AG08395 (cell line): ENCODE measurements at places on chromosomes 2 and 18.
A peak's percentile ranks its signal among the peaks of the same experiment; 100 is the strongest.

DNA sequence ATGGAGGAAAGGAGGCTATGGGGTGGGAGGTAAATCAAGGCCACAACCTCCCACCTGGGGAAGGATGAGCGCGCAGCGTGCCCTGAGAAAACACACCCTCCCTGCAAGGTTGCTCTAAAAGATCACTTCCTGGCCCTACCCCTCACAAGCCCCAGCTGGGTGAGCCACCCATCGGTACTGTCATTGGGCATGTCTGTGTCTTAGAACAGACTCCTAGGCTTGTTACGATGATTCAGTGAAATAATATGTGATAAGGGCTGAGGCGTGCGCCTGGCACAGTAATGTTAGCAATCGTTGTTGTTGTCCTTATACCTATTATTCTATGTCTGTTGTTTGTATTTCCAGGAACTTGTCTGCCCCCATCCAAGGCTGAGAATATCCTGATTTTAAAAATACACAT, 175.1 kb downstream of the ZFP36L2 start:
- no peak for DNase-seq

DNA sequence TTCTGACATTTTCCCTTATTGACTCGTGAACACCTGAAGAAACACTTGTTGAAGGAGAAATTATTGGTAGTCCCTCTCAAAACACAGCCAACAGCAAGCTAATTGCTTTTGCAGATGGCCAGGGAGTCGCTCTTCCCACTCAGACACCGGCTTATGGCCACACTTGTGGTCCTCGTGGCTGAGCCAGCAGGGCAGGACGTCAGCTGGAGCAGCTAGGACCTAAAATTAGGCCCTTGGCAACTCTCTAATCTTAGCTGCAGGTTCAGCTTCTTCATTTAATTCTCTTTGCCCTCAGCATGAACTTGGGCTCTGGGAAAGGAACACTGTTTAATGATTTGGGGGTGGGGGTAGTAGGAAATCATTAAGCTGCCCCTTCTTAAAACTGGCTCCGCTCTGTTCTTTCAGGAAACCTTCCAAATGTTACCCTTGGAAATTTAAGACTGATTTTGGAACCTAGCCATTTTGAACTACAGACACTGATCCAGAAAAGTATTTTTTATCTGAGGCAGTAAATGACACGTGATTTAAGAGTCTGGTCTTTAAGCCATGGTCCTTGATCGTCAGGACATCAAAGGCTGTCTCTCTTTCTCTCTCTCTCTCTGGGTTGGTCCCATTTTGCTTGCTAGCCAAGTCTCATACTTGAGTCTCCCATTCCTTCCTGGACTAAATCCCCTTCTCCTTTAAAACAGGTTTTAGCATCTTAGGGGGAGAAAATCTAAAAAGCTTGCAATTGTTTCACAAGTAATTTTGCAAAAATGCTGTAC, 77.5 kb downstream of the CDK15 start:
- DNase-seq: no peak

DNA sequence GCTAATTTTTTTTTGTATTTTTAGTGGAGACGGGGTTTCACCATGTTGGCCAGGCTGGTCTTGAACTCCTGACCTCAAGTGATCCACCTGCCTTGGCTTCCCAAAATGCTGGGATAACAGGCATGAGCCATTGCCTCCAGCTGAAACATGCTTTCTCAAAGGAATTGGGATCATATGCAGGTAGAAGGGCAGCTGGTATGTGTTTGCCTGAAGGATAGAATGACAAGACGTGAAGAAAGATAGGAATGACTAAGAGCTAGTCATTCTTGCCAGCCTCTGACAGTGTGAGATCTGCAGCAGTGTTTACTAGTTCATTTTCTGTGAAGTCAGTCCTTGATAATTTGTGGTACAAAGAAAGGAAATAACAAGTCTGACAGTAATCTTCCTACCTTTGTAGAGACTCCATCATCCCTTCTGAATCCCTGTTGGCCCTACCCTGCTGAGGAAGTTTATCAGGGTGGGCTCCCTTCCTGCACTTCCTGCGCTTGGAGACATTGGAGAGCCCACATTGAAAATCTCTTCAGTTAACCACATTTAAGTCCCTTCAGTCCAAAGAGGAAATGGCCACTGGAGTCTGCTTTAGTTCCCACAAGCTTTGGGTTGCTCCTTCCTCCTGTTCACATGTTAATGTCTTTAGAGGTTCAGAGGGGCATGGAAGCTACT, 14.7 kb downstream of the CFLAR start:
- peak; percentile 52 for DNase-seq

- no peak for DNase-seq
Measured at GRCh38 chr2:161165811-161166210, 5.6 kb downstream of the TANK start.

DNA sequence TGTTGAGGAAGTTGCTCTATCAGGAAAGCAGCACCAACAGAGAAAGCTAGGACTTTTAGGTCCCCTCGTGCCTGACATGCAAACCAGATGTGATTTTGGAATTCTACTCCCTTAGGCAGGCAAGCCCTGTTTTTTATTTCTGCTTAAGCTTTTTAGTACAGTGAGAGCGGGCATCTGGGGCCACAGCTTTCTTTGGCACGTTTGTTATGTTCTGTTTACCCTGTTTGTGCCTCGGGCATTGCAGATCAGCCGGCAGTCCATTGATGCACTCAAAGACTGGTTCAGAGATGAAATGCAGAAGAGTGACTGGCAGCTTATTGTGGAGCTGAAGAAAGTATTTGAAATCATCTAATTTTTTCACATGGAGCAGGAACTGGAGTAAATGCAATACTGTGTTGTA, 61.9 kb downstream of the EIF5B start:
- DNase-seq: no peak

DNA sequence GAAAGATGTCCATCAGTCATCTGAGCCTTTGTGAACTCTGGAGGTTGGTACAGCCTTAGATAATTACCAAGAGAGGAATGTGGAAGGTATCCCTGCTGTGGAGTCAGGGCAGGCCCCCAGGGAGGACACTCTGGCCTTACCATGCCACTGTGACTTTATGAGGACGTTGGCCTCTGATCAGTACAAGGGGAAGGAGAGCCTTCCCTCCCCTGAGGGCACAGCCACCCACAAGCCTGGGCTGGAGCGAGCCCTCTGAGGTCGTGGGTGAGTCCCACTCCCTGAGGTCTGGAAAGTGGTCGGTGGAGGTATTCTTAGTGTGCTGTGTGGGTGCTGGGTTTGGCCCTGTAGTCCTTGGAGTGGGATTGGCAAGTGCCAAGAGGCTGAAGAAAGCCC, 91.6 kb downstream of the STPG4 start:
- no peak for DNase-seq

GRCh38 chr18:40096675-40097074, 1858.4 kb upstream of the PIK3C3 start:
- no peak for DNase-seq

DNA sequence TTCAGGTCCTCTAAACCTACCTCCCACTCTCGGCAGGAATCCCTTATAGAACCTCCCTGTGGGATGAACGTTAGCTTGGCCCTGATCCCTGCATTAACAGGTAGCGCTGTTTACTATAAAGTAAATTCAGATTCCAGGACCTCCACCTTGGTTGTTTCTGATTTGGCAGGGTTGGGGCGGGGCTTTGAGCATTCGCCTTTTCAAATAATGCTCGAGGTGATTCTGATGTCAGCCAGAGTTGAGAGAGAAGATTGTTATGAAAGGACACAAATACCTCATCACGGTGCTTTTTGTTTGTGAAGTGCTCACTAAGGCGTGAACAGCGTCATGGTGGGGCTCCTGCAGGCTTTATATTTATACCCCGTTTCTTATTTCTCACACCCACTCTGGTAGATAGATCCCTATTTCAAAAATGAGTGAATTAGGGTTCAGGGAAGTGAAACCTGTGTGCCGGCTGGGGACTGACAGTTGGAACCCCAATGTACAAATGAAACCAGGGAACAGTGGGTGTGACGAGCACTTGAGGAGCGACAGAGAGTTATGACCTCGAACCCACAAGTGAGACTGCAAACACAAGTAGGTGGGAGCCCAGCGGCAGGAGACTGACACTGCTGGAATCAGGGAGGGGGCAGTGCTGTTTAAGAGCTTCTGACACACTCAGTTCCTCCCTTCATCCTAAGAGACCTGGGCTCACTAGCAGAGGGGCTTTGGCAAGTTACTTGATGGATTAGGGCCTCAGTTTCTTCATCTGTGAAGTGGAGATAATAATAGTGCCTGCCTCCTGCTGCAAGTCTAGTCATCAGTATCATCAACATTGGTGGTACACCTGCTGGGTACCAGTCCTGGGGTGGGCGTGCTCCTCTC, 14.2 kb upstream of the CXCR4 start:
- DNase-seq: no peak

GRCh38 chr2:238810321-238810720, 37.6 kb upstream of the TWIST2 start:
- no peak for DNase-seq

- DNase-seq: no peak
Measured at GRCh38 chr2:120857931-120858330, 122.3 kb downstream of the GLI2 start.

DNA sequence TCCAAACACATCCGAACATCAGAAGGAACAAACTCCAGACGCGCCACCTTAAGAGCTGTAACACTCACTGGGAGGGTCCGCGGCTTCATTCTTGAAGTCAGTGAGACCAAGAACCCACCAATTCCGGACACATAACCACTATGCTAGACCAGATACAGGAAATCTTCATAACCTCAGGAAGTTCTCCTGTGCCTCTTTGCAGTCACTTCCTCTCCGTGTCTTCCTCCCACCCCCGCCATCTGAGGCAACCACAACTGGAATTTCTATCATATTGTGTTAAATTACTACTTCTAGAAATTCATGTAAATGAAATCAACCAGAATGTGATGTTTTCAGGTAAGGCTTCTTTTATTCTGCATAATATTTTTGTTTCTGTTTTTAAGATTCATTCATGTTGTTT, 631.0 kb upstream of the NXPH2 start:
- DNase-seq: no peak

- DNase-seq: no peak
Measured at GRCh38 chr2:169768262-169768995, 30.2 kb upstream of the SSB start.
